Thoracic aorta (tissue), 2 donors: ENCODE measurements at places on chromosomes 2 and 18. TPM values are rescaled to one million over a fixed set of nuclear protein-coding genes. Genes with fewer than 3 reads are reported as not detected.

UGT1A4 gene
- not detected for total RNA-seq

CD8A gene
- 4.4 TPM for total RNA-seq

GKN1 gene
- not detected for total RNA-seq

AFF3 gene
- total RNA-seq = 20.1 TPM

MYO1B gene
- total RNA-seq = 74.7 TPM

GNAL gene
- 4.2 TPM for total RNA-seq

CYP27A1 gene
- 31.6 TPM for total RNA-seq

CYTIP gene
- total RNA-seq = 21.2 TPM

VIT gene
- total RNA-seq = 23.9 TPM

GRCh38 chr2:129376426-129377077 lies 602.9 kb upstream of the RAB6C start:
- no peaks in the 10 kb centered on the region for H3K36me3 ChIP-seq
- no peaks in the 10 kb centered on the region for H3K4me1 ChIP-seq
- no peak overlapping the region for H3K4me3 ChIP-seq
- no peak overlapping the region for H3K27ac ChIP-seq
- DNase-seq = no peak

DNA sequence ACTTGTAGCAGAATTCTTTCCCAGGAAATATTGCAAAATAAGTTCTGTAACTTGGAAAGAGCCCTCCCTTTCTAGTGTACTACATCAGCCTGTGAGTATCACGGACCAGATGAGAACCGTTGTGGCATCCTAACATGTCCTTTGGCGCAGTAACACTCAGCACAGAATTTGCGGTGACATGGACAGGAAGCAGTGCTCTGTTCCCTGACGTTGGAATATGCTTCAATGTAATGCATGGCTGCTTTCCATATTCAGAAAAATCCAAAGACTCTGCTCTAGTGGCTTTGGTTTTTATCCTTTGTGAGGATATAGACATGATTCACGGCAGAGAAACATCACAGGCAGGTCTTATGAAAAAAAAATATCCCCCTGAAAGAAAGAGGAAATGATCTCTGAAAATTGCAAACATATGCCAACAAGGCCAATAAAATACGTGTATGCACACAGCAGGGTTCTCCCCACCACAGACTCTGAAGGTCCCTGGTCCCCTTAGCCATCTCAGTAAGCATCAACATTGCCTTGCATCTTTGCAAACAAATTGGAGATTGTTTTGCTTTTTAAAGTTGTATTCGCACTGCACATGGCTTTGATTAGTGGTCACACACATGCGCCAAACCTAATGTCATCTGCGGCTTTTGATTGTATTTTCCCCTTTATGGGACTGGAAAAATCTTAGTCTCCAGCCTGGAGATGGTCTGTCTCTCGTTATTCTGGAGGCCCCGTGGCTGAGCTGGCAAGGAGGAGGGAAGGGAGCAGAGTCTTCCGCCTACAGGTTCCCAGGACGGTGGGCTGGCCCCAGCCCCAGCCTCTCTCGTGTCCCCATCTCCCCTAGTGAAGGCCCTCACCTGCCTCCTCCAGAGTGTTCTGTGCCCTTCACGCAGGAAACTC lies 122.9 kb downstream of the COPS8 start:
- no peaks in the 10 kb centered on the region for H3K27me3 ChIP-seq
- no peak for DNase-seq
- H3K4me1 ChIP-seq = no peaks in the 10 kb centered on the region
- H3K27ac ChIP-seq = no peak overlapping the region

GRCh38 chr2:11406958-11407381 lies 59.0 kb downstream of the E2F6 start:
- peaks cover 14% of the 10 kb centered on the region for H3K4me1 ChIP-seq
- H3K4me3 ChIP-seq = peak overlapping the region; percentile 46
- peak; percentile 69 for DNase-seq
- no peaks in the 10 kb centered on the region for H3K36me3 ChIP-seq

GRCh38 chr2:226839161-226839560 lies 3.3 kb downstream of the RHBDD1 start:
- no peaks in the 10 kb centered on the region for H3K27me3 ChIP-seq
- H3K27ac ChIP-seq = no peak overlapping the region
- peaks cover 30% of the 10 kb centered on the region for H3K4me1 ChIP-seq
- H3K4me3 ChIP-seq = no peak overlapping the region

DNA sequence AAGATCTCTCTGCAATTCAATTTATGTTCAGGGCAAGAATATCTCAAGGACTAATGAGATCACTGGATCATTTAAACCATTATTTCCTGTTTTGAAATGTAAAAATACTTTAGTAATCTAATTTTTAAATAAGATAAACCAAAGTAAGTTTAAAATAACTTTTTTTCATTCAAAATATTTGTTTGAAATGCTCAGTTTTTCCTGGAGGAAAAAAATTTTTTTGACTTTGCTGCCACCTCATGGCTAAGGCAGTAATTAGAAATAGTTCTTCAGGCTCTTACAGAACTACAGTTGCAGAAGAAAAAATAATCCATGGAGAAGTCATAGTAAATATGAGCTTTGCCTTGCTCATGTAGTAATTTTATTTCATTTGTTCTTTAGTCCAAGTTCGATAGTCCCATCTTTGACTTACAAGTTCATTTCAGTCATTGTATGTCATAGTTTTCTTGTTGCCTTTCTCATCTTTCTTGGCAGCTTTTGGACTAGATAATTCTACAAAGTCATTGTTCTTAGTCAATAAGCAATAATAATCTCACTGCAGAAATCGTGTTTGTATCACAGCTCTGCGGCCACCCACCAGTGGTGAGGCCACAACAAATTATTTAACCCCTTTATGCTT lies 127.4 kb downstream of the DPP4 start:
- no peak overlapping the region for H3K4me3 ChIP-seq
- no peak for DNase-seq
- no peaks in the 10 kb centered on the region for H3K4me1 ChIP-seq
- H3K36me3 ChIP-seq = no peaks in the 10 kb centered on the region
- no peaks in the 10 kb centered on the region for H3K27me3 ChIP-seq

- no peak for DNase-seq
- H3K36me3 ChIP-seq = no peaks in the 10 kb centered on the region
- no peaks in the 10 kb centered on the region for H3K4me1 ChIP-seq
- H3K27me3 ChIP-seq = no peaks in the 10 kb centered on the region
Observed at GRCh38 chr2:238964544-238965067, 116.7 kb downstream of the TWIST2 start.

GRCh38 chr2:206989311-206989710 lies 50.0 kb downstream of the CPO start:
- H3K4me1 ChIP-seq = no peaks in the 10 kb centered on the region
- no peaks in the 10 kb centered on the region for H3K36me3 ChIP-seq
- no peak for DNase-seq
- H3K27me3 ChIP-seq = no peaks in the 10 kb centered on the region
- H3K4me3 ChIP-seq = no peak overlapping the region
- H3K27ac ChIP-seq = no peak overlapping the region

- no peaks in the 10 kb centered on the region for H3K27me3 ChIP-seq
- DNase-seq = no peak
- no peak overlapping the region for H3K4me3 ChIP-seq
- no peak overlapping the region for H3K27ac ChIP-seq
Observed at GRCh38 chr2:28155627-28156026, 237.0 kb upstream of the FOSL2 start.
